ENCODE measurements at places on chromosomes 2 and 18.

GRCh38 chr2:196568506-196568905, 71.0 kb upstream of the CCDC150 start:
- DNase-seq = no peak

DNA sequence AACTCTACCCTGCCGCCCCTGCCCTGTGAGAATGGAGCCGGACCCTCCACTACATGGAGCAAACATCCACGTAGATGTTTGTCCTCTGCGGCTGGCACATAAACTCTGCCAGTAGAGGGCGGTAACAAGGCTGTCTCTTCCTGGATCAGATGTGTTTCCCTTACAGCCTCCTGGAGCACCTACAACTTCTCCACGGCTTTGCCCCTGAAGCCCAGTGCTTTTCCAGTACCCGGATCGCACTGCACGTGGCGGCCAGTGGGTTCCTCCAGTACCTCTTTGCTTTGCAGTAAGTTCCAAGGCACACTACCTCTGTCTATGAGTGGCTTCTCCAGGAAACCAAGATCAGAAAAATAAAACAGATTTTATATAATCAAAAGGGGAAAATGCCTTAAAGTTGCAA, 651.3 kb downstream of the DCDC2C start:
- DNase-seq = no peak

DNA sequence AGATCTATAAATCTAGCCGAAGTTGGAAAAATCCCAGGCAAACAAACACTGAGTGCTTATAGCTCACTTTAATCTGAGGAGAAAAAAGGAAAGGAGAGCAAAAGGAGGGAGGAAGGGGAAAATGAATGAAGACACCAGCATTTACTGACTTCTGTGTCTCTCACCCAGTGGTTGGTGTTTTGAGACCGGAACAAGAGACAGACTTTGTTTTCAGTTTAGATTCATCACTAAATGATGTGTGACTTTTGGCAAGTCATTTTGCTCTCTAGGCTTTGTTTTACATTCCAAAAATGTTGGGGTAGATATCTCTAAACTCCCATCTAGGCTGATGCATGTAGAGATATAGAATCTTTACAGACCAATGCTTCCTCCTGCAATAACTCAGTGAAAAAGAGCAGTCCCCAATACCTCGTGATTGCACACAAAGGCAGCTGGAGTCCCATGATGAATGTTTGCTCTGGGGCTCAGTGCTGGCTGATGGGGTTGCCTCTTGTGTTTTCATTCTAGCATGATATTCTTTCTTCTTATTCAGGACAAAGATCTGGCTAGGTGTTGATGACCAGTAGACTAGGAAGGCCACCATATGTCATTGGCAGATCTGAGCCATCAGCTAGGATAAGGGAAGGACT, 51.4 kb downstream of the TRIB2 start:
- no peak for DNase-seq

- DNase-seq = peak; percentile 53
Observed at GRCh38 chr18:80109676-80110078, 615 bp downstream of the ADNP2 start.

- DNase-seq = no peak
Observed at GRCh38 chr2:18531194-18531593, 29.3 kb downstream of the RDH14 start.

GRCh38 chr2:50995610-50996009, 36.3 kb downstream of the NRXN1 start:
- DNase-seq = peak; percentile 40

GRCh38 chr2:25341011-25341727, 556 bp downstream of the DNMT3A start:
- peak; percentile 38 for DNase-seq

DNA sequence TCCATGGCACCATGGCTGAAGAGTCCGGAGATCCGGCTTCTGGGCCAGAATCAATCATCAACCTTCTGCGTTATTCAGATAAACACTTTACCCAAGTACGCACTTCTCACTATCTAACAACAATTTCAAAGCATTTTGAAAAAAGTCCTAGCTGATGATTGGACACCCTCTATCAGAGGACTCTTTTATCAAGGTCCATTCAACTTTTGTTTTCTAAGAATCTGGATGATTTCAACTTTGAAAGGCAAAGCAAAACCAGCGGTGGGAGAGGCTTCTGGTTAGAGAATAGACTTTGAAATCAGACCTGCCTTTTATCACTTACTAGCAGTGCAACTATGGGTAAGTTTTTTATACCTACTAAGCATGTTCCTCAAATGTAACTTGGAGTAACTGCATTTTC, 293.6 kb upstream of the TNP1 start:
- no peak for DNase-seq

GRCh38 chr2:49404108-49404507, 249.8 kb upstream of the FSHR start:
- DNase-seq = peak; percentile 5

GRCh38 chr2:60479226-60480088, 74.0 kb downstream of the BCL11A start:
- no peak for DNase-seq

All from hindlimb muscle (tissue), 1 donor.